ENCODE measurements at places on chromosomes 1 and 21.

GRCh38 chr1:175075572-175076568, 8.2 kb downstream of the TNN start:
- no peak for DNase-seq

DNA sequence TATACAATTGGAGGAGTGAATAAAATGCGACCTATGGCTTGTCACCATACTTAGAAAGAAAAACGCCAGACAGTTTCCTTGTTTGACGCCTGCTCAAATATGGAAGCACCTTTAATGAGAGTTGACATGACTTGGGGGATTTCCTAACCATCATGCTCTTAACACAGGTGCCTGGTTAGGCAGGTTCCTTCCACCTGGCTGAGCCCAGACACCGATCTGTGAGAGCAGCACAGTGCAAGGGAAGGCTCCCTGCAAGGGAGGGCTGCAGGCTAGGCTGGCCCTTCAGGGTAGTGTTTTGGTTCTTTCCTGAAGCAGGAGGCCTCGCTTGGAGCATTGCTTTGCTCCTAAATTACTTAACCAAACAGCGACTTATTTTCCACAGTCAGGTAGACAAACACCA, 24.6 kb upstream of the KLHDC8A start:
- DNase-seq = no peak

DNA sequence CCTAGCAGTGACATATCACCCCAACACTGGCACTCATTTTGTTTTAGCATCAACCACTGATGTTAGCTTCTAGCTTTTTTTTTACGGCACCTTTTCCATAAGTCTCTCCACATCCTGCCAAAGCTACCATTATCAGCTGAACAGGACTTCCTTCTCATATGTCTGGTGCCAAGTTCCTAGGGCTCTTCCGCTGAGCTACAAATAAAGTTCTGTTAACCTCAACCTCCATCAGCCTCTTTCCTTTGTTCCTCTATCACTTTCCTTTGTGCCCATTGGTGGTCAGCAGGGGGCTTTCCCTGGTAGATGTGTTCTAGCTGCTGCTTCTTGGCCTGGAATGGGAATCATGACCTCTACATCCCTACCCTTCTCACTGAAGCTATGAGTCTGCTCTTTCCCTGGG, 163.8 kb downstream of the FAF1 start:
- DNase-seq = no peak

DNA sequence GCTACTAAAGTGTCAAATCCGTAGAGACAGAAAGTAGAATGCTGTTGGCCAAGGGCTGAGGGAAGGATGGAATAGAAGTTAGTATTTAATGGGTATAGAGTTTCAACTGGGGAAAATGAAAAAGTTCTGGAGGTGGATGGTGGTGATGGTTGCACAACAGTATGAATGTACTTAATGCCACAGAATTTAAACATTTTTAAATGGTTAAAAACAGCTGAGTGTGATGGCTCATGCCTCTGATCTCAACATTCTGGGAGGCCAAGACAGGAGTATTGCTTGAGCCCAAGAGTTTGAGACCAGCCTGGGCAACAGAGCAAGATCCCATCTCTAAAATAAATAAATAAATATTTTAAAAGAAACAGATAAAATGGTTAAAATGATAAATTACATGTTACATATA, 44.5 kb downstream of the PIK3R3 start:
- DNase-seq = no peak

DNA sequence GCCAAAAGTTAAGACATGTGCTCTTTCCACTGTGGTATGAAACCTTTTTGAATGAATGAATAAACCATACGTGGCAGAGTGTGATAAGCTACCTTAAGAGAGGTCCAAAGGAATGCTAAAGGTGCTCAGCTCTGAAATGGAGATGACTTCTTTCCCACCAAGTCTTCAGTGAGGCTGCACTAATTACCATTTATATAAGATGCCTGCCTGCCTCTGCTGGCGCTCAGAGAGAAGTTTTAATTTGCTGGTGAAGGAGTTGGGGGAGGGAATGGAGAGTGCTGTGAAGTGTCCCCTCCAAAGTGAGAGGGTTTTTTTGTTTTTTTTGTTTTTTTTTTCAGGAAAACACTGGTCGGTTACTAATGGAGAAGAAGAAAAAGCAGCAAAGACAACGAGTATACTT, 559.0 kb downstream of the OMA1 start:
- no peak for DNase-seq

GRCh38 chr21:41229509-41230248, 61.7 kb downstream of the BACE2 start:
- DNase-seq = no peak
